ENCODE measurements at places on chromosomes 2 and 18. TPM values are rescaled to one million over a fixed set of nuclear protein-coding genes. Genes with fewer than 3 reads are reported as not detected.

The POTEC gene
- total RNA-seq, result not detected

The ATIC gene
- total RNA-seq, result 90.1 TPM

The IL1RL2 gene
- 4.6 TPM for total RNA-seq

The TBR1 gene
- under 0.01 TPM for total RNA-seq

The KIF1A gene
- total RNA-seq, result 0.45 TPM

The ANKRD30BL gene
- total RNA-seq, result not detected

The NTSR2 gene
- not detected for total RNA-seq

The CNGA3 gene
- not detected for total RNA-seq

GRCh38 chr2:200625958-200626363 lies 40.1 kb downstream of the AOX1 start:
- peak; percentile 41 for DNase-seq

DNA sequence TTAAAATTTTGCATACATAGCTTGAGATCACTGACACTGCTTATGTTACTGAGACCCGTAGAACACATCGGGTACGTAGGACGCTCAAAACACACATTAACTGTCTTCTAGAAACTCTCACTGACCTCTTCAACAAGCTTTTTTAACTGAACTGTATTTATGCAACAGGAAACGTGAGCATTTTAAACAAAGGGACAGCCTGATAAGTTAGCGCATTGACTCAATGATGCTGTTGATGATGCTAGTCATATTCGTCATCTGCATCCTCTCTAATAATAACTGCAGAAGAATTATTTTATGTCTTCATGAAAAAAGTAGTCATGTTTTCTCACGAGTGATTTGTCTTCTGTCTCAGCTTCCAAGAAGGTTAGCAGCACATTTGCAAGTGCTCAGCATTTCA lies 824.0 kb downstream of the DCDC2C start:
- no peak for DNase-seq

- DNase-seq, result peak; percentile 53
Observed at GRCh38 chr2:85668009-85668856, at the start of gene SFTPB. Gene SFTPB, minus strand, starts transcription at chr2:85668199. Its CDS starts 16 bp downstream, at chr2:85668183.

DNA sequence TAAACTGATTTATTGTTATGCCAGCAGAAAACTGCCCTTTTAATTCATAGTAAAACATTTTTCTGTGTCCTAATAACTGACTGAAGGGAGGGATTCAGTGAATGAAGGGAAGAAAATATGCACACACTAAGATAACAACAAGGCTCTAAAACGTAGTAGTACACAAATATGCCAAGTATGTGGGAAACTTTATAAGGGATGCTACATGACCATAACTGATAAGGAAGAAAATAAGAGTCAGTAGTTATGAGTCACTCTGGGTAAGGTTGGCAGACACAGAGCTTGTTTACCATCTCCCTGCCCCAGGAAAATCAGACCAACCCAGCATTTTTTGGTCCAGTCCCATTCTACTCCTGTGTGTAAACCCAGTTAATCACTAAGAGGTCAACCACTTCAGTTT lies 124.2 kb downstream of the RPRM start:
- DNase-seq, result peak; percentile 21

GRCh38 chr18:74229005-74229404 lies 62.8 kb downstream of the CYB5A start:
- peak; percentile 19 for DNase-seq

DNA sequence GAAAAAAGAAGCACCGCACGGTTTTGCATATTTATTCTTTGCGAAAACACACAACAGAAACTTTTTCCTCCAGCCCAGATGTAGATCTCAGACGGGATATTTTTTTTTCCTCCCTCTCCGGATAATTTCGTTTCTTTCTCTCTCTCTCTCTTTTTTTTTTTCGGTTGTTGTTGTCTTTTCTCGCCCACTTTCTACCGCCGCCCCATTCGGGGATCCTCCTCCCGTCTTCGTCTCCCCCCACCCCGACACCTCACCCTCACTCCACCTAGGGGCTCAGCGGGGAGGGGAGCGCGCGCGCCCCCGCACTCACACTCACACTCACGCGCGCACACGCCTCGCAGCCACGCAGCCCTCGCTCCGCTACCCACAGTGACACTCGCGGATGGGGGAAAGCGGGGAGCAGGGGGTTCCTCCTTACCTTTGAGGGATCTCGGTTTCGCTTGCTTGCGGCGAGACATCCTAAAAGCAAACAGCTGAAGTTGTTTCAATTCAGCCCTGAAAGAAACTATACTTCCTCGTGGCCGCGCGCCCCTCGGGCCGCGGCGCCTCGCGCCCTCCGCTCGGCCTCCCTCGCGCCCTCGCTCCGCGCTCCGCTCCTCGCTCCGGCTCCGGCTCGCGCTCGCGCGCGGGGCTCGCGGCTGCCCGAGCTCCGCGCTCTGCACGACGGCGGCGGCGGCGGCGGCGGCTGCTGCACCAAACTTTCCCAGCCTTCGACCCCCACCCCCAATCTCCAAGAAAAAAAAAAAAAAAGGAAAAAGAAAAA lies 1.3 kb downstream of the ZNF521 start:
- DNase-seq, result no peak

Measured in renal cortical epithelial cell (primary cell).